ENCODE measurements at places on chromosomes 4 and X.

DNA sequence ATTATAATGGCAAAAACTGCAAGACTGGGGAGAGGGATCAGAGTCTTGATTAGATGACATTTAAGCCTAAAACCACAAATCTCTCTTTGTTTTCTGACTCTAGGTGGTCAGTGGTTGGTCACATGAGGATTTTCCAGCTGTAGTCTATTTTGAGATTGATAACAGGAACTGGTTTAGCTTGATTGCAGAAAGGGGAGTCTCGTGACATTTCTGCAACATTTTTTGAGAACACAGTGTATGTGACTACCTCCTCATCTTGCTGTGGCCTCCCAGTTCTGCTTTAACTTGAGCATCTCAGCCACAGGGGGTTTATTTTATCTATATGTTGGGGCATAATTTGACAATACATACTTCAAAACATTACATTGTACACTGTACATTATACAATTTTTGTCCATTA lies 726.4 kb upstream of the MAGEB2 start:
- no peak for DNase-seq

GRCh38 chr4:115279330-115279729 lies 165.9 kb upstream of the NDST4 start:
- no peak for DNase-seq

GRCh38 chr4:83831588-83831987 lies 295.7 kb downstream of the GPAT3 start:
- no peak for DNase-seq

DNA sequence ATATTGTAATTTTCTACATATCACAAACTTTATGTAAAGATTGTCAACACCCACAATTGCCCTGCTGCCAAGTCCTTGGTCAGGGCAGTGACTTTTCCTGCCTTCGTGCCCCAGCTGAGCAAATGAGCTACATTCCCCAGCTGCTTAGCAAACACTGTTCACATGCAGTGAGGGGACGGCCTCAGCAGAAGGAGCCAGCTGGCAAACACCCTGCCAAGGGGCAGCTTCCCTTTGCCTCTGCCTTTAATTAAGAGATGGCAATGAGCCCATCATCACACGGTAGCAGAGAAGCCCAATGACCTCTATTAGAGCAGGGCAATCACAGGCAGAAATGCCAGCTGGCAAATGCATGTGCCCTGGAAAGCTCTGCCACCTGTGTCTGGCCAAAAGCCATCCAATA lies 253.4 kb downstream of the EPHA5 start:
- DNase-seq, result no peak

GRCh38 chr4:14267373-14268060 lies 640.0 kb upstream of the BOD1L1 start:
- no peak for DNase-seq

- DNase-seq, result no peak
These were observed 36.3 kb downstream of the NAT8L start for GRCh38 chr4:2095236-2096072.

- no peak for DNase-seq
These were observed 565 bp downstream of the MOB1B start for GRCh38 chr4:70902577-70903290.

DNA sequence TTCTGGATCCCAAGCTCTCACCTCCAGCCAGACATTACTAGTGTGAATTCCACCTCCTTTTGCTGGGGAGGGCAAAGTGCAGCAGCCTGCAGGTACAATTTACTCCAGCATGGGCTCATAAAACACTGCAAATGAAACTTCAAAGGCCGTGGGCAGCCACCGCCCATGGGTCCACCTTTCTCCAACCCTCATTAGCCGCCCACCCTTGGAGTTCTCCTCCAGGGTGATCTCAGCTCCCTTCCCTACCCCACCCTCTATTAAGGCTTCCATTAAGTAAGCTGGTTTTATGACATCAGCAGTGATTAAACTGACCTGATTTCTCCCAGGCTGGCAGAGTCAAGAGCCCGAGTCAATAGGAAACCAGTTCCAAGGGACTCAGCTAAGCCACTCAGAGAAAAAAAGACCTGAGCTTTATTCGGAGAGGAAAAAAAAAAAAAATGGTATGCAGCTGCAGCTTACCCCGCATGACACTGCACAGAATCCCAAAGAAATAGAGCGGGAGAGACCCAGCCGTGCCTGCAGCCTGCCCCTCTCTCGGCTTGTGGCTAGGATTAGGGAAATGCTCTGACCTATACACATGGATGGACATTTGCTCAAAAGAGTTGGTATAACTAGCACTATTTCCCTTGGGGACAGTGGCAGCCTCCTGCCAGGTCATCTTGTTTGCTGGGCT lies 319.6 kb downstream of the PTTG2 start:
- no peak for DNase-seq

GRCh38 chrX:19513383-19513782 lies 1.9 kb downstream of the MAP3K15 start:
- no peak for DNase-seq
